Muscle of arm (tissue), 14 donors: ENCODE measurements at places on chromosomes 11 and 22.

- no peak for DNase-seq
Measured at GRCh38 chr11:62680825-62681240, 2.0 kb upstream of the UBXN1 start.

DNA sequence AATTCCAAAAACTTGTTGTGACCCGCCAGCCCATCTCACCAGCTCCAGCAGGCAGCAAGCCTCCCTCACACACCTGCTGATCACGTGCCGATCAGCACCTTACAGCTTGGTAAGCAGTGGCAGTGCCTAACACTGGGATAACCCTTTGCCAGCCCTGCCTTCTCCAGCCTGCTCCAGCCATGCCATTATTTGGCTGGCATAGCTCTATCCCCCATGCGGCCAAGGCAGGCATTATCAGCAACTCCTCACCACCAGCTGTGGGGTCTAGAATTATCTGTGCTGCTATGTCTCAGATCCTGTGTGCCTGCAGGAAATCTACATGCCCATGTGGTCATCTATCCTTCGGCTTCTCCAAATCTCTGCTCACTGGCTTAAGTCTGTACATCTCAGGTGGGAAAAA is 215.0 kb downstream of the ST3GAL4 start:
- DNase-seq = no peak

GRCh38 chr11:119993722-119994121 is 144.2 kb downstream of the TRIM29 start:
- DNase-seq = no peak

DNA sequence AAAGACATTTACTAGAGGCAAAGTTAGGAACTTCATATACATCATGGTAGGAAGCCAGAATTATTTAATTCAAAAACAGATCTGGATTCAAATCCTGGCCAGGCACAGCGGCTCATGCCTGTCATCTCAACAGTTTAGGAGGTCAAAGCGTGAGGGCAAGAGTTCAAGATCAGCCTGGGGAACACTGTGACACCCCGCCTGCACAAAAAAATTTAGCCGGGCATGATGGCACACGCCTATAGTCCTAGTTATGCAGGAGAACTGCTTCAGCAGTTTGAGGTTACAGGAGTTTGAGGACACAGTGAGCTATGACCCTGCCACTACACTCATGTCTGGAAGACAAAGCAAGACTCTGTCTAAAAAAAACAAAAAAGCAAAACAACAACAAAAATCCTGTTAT is 8.9 kb downstream of the MRTFA start:
- no peak for DNase-seq

DNA sequence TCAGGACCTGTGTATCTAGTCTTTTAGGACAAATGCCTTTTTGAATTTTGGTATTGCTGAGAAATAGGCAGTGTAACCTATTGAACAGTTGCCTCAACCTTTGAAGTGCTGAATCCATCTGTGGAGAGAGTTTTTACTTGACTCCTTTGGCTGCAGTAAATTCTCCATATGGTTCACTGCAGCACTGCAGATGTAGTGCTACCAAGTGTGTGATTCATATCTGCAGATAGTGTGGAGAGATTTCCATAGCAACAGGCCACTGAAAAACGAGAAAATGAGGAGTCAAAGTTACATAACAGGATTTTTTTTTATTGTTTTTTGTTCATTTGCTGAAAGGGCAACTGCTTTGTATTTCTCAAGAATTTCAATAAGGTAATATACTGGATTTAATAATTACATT is 356.1 kb downstream of the RAB38 start:
- peak; percentile 16 for DNase-seq

- DNase-seq = no peak
Measured at GRCh38 chr11:95907476-95907875, 16.4 kb downstream of the MTMR2 start.

- DNase-seq = no peak
Measured at GRCh38 chr22:26983311-26983710, 325.9 kb downstream of the MIAT start.

- DNase-seq = no peak
Measured at GRCh38 chr11:64859542-64860414, 15.3 kb upstream of the CDC42BPG start.

DNA sequence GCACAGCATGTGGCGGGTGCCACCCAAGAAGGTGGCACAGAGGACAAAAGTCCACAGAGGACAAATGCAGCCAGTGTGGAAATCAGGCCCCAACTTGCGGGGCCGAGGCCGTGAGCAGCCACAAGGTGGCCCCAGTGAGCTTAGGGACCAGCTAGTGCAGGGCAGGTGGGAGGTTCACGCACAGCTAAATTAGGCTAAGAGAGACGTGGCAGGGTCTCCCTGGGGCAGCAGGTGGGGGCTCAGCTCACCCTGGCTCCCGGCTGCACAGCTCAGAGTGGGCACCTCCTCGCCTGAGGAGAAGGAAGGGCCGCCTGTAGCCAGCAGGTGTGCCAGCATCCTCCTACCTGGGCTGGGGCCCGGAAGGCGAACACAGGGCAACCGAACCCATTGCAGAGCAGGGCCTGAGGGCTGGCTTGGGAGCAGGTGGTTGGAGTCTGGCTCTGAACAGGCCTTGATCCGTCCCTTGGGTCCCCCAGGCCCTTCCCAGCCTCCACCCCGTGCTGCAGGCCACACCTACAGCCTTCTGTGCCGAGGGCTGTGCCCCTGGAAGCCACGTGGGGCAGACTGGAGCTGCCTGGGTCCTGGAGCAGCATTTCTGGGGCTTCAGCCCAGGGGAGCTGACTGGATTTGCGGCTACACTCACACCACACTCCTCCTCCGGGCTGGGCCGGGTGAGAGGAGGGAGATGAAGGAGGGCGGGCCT is 26.1 kb upstream of the CELSR1 start:
- peak; percentile 64 for DNase-seq

GRCh38 chr11:22539821-22540256 is 85.8 kb downstream of the FANCF start:
- DNase-seq = peak; percentile 59

DNA sequence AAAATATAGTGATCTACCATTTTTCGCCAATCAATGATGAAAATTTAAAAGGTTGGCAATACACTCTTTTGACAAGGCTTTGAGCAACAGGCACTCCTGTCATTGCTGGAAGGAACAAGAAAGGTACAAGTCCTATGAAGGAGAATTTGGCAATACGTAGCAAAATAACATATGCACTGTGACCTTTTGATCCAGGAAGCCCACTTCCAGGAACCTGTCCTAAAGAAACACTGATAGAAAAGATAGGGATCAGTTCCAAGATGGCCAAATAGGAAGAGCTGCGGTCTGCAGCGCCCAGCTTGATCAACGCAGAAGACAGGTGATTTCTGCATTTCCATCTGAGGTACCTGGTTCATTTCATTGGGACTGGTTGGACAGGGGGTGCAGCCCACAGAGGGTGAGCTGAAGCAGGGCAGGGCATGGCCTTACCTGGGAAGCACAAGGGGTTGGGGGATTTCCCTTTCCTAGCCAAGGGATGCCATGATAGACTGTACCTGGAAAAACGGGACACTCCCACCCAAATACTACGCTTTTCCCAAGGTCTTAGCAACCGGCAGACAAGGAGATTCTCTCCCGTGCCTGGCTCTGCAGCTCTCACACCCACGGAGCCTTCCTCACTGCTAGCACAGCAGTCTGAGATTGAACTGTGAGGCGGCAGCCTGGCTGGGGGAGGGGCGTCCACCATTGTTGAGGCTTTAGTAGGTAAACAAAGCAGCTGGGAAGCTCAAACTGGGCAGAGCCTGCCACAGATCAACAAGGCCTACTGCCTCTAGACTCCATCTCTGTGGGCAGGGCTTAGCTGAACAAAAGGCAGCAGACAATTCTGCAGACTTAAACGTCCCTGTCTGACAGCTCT is 69.7 kb upstream of the GALNT18 start:
- no peak for DNase-seq

GRCh38 chr11:11446967-11447366 is 93.9 kb upstream of the CSNK2A3 start:
- no peak for DNase-seq

- peak; percentile 86 for DNase-seq
Measured at GRCh38 chr11:65489035-65489705, 9.7 kb upstream of the MALAT1 start.

DNA sequence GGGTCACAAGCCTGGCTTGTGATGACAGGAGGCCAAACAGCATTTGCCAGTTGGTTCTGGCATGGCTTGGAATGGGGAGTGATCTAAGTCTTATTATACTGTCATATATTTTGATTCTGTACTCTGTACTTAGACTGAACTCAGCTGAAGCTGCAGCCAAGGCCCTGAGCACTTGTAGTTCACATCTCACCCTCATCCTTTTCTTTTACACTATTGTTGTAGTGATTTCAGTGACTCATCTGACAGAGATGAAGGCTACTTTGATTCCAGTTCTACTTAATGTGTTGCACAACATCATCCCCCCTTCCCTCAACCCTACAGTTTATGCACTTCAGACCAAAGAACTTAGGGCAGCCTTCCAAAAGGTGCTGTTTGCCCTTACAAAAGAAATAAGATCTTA is 843 bp downstream of the OR56B1 start:
- no peak for DNase-seq

DNA sequence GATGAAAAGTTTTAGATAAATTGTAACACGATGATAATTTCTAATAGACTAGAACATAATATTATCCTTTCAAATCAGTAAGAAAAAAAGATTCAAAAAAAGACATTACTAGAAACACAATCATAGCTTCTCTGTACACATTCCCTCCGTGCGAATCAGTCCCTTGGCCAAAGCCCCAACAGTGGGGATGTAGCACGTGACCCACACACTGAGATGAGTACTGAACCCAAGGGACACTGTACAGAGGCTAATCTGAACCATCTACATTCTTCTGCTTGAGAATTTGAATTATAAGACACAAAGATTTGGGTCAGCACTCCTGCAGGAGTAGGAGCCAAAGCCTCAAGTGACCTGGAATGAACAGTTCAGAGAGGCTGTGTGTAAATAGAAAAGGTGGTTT is 353.7 kb downstream of the INSC start:
- no peak for DNase-seq

GRCh38 chr11:111059726-111060125 is 185.8 kb upstream of the POU2AF2 start:
- no peak for DNase-seq

GRCh38 chr11:31247321-31247720 is 122.2 kb downstream of the DCDC1 start:
- DNase-seq = no peak

- DNase-seq = no peak
Measured at GRCh38 chr11:110425751-110426545, 3.8 kb upstream of the FDX1 start.

DNA sequence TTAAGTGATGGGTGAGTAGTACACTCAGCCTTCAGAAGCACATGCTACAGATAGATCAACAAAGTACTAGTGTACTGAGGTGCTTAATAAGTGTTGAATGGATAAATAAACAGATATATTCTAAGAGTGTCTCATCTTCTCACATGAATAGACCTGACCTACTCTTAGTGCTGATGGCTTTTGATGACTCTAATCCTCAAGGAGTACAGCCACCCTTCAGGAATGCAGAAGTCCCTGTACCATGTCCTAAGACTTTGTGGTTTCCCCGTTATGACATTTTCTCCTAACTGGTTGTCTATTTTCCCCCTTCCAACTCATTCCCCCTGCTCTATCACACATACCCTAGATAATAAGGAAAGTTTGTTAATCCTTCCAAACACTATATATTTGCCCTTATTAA is 61.6 kb downstream of the C11orf65 start:
- DNase-seq = no peak

- DNase-seq = no peak
Measured at GRCh38 chr11:70176940-70177689, 26.0 kb upstream of the FADD start.

GRCh38 chr11:59854871-59855270 is 9.6 kb upstream of the CBLIF start:
- no peak for DNase-seq

DNA sequence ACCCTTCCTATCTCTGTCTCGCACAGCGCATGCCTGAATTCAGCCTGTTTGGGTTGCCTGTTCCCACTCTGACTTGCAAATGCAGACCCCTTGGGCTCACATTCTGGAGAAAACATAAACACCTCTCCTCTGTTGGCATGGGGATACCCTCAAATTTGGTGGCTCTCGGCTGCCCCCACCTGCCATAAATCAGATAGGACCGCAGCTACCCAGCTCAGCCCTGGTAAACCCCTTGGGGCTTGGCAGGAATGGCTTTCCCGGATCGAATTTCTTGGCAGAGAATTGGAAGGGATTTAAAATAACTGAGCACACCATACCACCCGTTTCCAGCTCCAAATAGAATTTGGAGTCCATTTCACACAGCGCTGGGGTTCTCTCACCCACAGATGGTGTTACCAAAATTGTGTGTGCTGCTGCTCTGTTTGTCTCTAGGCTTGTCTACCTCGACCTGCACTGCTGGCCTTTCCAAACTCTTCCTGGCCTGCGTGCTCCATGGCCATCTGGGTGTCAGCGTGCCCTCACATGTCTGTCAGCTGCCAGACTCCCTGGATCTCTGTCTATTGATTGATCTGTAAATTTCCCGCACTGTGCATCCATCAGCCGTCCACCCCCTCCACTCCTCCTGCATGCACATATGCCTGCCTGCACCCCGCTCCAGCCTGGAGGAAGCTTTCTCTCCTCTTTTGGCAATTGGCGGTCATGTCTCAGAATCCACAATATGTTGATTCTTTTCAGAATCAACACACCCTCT is 134.0 kb downstream of the NTM start:
- DNase-seq = no peak

DNA sequence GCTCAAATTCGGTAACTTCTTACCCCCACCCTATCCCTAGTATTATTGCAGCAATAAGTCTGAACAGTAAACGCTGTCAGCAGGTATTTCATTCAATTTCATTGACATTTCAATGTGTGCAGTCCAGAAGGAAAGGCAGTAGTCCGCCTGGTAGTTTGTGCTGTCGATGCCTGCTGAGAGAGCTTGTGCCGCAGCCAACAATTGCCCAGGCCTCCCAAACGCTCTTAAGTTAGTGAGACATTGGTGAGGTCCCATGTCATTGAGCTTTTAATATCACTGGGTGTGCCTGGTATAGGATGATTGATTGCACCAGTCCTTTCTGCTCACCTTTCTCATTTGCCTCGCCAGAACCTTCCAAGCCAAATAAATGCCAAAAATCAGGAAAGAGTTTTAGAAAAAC is 28.1 kb downstream of the ALKBH3 start:
- no peak for DNase-seq

- DNase-seq = peak; percentile 35
Measured at GRCh38 chr11:66479394-66480116, 679 bp upstream of the DPP3 start.

DNA sequence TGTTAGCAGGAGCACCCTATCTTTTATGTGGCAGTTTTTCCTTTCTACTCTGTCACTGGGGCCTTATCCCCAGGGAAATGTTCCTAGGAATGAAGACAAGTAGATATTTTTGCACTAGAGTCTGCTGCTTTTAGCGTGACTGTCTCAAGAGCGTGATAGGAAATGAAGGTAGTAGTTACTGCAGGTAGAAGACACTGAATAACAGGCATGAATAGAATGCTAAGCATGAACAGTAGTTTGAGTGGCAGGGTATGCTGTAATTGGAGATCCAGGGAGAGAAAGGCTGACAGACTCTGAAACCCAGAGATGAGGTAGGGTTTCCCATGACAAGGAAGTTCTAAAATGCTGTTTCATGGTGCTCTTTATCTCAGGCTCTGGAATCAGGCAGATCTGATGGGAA is 475.1 kb downstream of the NELL1 start:
- DNase-seq = no peak
